ENCODE measurements at places on chromosomes 11 and 22. TPM values are rescaled to one million over a fixed set of nuclear protein-coding genes. Genes with fewer than 3 reads are reported as not detected.

DNA sequence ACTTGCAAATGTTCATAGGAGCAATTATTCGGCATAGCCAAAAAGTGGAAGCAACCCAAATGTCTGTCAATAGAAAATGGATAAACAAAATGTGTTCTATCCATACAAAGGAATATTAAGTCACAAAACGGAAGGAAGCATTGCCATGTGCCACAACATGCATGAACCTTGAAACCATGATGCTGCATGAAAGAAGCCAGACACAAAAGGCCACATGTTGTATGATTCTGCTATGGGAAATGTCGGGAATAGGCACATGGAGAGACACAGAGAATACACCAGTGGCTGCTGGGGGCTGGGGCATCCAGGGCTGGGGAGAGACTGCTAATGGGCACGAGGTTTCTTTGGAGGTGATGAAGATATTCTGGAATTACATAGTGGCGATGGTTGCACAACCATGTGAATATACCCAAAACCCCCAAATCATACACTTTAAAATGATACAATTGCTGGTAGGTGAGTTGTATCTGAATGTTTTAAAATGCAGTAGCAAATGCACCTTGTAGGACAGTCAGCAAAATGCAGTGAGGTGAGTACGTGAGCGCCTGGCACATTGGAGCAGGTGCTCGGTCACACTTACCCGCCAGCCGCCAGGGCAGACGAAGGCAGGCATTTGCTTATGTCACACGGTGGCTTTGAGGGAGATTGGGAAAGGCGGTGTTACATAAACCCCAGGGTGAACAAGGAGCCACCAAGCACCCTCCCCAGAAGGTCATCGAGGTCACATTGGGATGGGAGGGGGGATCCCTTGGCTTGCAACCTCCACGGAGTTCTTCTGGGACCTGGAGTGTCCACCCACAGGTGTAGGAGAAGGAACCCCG lies 6.3 kb upstream of the OSM start:
- no peak for DNase-seq

DNA sequence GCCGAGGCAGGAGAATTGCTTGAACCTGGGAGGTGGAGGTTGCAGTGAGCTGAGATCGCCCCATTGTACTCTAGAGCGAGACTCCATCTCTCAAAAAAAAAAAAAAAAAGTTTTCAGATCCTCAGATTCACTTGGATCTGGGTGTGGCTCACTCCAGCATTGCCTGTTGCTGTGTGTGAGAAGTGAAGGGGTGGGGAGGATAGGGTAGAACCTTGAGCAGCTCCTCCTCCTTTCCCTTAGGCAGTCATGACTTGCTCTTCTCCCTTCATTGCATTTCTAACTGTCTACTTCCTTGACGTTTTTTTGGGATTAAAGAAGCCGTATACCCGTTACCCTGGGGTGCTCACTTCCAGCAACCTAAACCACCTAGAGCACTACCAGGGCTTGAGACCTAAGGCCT lies 63.1 kb upstream of the YWHAH start:
- no peak for DNase-seq

GRCh38 chr11:106159836-106160235 lies 82.4 kb downstream of the AASDHPPT start:
- no peak for DNase-seq

GRCh38 chr22:18955696-18956095 lies 19.6 kb upstream of the PRODH start:
- no peak for DNase-seq

DNA sequence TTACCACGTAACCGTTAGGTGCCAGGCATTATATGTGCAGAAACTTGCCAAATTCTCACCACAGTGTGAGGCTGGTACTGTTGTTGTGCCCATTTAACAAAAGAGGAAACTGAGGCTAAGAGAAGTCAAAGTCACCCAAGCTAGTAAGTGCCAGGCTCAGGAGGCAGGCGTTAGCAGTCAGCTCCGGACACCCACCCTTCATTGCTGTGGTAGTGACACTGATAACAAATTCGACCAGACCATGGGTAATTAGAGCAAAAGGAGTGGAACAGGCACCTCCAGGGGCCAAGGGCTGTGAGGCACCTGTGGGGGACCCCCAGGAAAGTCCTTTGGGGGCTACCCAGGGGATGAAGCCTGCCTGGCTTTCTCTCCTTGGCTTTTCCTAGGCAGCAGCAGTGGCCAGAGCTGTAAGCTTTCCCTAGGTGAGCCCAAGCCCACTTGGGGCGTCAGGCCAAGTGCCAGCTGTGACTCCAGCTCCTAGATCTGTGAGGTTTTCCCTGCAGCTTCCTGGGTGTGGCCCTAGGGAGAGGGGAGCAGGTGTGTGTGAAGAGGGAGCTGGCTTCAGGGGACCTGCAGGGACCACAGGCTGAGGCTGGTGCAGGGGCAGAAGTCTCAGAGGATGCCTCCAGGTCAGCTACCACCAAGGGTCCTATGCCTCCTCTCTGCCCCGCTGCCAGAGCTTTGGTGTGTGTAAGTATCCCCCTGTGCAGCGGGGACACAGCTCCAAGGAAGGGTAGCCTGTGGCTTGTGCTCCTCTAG lies 19.7 kb upstream of the ALX4 start:
- DNase-seq, result no peak

GRCh38 chr11:97751952-97752351 lies 1268.8 kb upstream of the CNTN5 start:
- DNase-seq, result no peak

- DNase-seq, result no peak
These were observed 75.4 kb downstream of the MAML2 start for GRCh38 chr11:96267496-96268032.

DNA sequence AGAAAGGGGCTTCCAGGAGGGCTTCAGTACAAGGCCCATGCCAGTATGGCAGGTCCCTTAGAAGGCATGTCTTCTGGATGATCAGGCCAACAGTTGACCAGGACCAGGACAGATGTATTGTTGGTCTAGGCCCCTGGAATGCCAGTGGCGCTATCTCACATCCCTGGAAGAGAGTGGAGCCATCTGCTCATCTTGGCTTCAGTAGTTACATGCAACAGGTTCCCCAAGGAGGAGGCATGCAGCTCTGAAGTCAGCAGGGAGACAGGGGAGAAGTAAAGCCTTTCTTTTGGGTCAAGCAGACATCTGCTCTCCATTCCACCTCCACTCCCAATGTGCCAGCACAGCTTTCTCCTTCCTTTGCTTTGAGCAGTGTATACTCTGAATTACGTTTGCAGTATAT lies 244.1 kb downstream of the KIRREL3 start:
- DNase-seq, result no peak

DNA sequence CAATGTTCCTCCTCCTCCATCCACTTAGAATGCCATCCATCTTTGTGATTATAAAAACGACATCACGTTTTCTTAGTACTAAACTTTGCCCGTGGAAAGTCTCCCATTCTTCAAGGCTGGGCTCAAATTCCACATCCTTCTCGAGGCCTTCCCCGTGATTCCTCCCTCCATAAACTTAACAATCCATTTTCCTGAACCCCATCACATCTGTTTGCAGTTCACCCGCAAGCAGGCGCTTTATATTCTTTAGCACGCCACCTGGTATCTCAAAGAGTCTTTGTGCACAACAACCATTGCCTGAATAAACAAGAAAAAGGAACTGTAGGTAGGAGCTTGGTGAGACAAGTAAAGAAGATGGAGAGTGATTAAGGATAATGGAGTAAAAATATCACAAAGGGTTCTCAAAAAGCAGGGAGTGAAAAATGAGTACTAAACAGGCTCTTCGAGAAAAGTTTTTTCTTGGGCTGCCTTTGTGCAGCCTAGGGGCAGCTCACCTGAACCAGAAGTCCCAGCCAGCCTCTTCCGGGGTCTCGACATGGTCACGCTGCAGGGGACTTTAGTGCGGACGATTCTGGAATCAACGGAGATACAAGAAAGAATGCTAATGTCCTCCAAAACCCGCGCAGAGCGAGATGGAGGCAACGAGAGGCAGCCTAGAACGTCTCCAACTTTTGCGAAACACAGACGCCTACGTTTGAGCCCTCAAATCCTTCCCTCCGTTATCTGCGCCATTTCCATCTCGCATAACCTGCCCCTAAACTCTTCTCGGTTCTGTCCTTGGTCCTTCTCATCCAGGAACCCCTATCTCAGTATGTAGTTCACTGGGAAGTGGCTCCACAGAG lies 585 bp downstream of the THYN1 start:
- DNase-seq, result no peak

SYT13 gene
- 11.5 TPM for polyA plus RNA-seq

- no peak for DNase-seq
These were observed 58.1 kb downstream of the LINC01488 start for GRCh38 chr11:69539416-69540117.

RTN3 gene
- polyA plus RNA-seq, result 172 TPM

IL18 gene
- 7.7 TPM for polyA plus RNA-seq

TPH1 gene
- polyA plus RNA-seq, result 0.22 TPM

DNA sequence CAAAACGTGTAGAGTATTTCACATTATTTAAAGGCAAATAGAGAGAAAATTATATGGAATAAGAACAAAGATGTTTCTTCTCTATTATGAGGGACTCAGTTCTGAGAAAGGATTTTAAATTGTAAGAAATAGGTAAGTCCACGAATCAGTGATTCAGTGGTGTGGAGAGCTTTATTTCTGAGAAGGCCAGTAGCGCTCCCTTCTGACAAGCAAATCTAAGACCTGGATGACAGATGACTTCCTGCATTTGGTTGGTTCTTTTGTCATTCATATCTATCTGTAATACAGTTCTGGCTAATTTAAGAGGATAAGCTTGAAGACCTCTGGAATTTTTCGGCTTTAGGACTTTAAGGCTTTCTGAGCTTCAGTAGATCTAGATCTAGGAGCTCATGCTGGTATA lies 7.0 kb downstream of the CD3E start:
- DNase-seq, result no peak

- DNase-seq, result no peak
These were observed 5.9 kb downstream of the HTR3A start for GRCh38 chr11:113980785-113981184.

- DNase-seq, result no peak
These were observed 386.4 kb downstream of the DCDC1 start for GRCh38 chr11:30983143-30983542.

DNA sequence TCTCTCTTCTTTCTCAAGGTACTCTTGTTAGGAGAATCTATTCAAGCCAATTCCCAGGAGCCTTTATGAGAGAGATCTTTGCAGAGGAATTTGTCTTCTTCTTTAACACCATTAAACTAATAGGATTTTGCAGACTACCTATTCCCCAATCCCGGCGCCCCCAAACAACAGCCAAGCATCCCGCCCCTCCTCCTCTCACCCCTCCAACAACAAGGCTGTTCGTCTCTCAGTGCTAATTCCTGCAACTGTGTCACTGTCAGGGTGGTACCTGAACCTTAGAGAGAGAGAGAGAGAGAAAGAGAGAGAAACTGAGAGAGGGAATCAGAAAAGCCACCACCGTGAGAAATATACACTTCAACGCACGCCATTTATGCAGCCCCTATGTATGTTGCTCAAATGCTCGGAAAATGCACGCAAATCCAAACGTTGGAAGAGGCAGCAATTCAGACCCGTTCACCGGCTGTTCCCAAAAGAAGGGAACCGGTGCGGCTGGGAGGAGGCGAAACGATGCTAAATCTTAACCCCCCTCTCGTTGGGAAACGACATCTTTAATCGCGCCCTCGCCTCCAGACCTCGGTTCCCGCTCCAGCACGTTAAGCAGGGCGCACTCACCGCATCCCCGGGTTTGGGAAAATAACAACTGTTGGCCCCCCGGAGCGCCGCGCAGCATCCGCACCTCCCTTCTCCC lies 961 bp downstream of the KCNA4 start:
- no peak for DNase-seq

- no peak for DNase-seq
These were observed 105.2 kb downstream of the TRAF6 start for GRCh38 chr11:36404831-36405230.

- no peak for DNase-seq
These were observed 43.3 kb downstream of the DNAJC24 start for GRCh38 chr11:31412946-31413345.

TBX1 gene
- 0.32 TPM for polyA plus RNA-seq

GRCh38 chr11:19194620-19195308 lies 7.0 kb downstream of the CSRP3 start:
- no peak for DNase-seq

Data from left renal cortex interstitium (tissue), 4 donors.